ENCODE measurements at places on chromosomes 5 and 9.
A peak's percentile ranks its signal among the peaks of the same experiment; 100 is the strongest.

DNA sequence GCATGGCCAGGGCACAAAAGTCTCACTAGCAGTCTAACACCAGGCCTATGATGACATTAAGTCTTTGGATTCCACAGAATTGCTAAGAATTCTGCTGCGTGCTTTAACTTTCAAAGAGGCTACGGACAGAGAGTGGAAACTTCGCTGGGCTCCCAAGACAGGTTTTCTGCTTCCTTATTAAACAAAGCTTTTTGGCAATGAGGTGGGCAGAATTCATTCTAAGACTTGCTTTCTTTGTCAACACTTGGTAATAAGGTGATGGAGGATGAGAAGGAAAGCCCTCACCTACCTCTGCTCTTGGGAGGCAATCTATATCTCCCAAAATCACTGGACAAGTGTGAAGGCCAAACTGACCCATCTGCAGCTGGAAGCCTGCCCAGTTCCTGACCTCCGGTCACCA, 231.9 kb downstream of the ATPSCKMT start:
- no peak for DNase-seq

DNA sequence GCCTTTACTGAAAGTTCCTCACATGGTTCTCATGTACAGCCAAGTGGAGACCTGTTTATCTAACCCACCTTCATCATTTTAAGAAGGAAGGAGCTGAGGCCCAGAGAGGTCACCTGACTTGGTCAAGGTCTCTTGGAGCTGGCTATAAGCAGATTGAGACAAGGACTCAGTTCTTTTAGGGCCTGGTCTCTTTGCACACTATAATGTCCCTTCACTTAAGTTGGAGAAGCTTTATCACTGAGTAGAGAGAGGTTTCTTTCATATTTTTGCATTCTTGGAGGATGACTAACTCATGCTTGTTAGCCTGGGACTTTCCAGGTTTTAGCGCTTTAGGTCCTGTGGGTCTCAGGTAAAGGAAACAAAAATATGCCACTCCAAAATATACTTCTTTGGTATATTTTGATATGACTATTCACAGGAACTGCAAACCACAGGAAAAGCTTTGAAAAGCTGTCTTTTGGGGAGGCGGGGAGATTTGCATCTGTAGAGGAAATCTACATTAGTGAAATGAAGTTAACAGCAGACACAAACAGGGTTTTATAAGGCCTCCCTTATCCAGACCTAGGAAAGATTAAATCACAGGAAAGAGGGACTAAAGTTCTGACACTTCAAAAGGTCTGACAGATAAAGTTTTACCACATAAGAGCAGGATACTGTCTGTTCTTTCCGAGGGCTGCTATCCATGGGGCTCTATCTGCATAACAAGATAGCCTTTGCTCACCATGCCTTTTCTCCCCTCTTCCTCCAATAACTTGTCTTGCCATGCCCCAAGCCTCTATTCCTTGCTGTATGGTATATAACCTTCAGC, 95.8 kb upstream of the ANKRD55 start:
- DNase-seq, result peak; percentile 70

GRCh38 chr9:116156621-116157314, 3.2 kb downstream of the PAPPA start:
- no peak for DNase-seq

DNA sequence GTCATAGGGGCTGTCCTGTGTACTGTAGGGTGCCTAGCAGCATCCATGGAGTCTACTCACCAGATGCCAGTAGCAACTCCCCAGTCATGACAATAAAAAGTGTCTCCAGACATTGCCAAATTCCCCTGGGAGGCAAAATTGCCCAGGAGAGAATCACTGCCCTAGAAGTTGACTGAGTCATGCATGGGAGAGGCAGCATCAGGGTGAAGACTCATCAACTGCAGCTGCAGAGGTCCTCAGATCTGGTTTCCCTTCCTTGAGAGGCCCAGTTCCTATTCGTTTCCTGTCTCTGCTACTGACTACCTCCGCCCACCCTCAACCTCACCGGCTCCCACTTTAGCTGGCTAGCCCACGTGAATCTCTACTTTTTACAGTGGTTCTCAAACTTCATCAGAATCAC, 88.6 kb upstream of the AGXT2 start:
- DNase-seq, result peak; percentile 26

DNA sequence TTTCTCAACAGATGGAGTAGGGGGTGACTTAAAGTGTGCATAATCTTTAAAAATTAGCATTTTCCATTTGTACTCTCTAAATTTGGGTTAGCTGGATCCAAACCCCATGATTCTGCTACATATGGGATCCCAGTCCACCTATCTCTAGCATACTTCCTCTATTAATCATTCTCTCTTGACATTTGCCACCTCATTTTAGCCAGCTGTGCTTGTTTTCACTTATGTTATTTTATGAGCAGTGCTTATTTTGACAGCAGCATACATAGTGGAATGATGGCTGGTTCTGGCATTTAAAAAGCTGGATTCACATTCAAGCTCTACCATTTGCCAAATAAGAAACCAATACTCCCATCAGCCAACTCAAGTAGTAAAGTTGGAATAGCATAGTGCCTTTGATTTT, 22.5 kb upstream of the SNX18 start:
- DNase-seq, result no peak

DNA sequence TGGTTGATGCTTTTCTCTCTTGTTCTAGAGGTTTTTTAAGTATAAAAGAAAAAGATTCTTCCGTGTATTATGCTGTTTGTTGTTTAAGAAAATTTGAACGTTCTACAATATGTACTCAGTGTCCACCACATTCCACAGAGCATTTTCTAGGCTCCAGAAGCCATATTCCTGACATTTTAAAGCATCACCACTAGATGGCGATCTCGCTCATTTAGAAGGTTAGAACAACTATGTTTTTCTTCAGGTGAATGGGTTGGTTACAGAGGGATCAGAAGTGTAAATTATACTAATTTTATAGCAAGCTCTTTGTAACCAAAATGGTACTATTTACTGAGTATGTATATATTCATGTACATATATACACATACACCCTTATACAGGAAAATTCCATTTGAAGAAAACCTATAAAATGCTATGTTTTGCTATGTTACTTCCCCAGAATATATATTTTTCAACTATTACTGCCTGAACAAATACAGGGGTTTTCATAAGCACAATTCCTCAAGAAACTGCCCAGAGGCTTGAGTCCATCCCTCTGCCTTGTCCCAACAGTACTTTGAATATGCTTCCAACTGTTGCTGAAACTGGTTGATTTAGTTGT, 284.3 kb downstream of the CCDC171 start:
- peak; percentile 32 for DNase-seq

DNA sequence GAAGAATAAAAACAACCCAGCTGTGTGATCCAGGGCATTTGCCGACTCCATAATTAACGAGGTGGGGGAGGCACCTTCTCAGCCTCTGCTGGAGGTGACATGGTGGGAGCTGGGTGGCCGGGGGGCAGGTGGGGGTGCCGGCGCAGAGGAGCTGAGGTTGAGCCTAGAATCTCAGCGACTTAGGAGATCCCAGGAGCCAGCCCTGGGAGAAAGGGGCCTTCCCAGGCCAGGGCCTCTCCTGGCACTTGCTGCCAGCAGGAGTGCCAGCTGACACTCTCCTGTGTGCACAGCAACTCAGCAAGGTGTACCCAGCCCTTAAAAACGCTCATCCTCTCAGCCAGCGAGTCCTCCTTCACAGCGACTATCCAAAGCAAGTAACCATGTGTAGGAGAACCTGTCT, 62.8 kb upstream of the FCN1 start:
- no peak for DNase-seq

DNA sequence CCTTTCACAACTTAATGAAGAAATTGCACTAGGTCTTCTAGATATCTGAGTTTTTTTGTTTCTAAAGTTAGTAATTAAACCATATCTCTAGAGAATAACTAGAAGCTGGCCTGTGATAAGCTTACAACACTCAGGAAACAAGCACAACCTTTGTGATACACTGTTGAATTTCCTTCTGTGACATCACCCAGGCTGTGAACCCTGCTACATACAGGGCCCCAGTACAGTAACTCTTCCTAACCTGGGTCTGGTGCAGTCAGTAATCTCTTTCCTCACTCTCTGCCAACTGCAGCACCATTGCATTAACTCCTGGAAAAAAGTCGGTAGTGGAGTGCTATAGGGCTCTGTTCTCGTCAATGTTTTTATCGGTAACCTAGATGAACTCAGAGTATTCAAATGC, 10.6 kb upstream of the IGFBPL1 start:
- no peak for DNase-seq

GRCh38 chr5:6505416-6505755, 56.7 kb downstream of the UBE2QL1 start:
- DNase-seq, result no peak

DNA sequence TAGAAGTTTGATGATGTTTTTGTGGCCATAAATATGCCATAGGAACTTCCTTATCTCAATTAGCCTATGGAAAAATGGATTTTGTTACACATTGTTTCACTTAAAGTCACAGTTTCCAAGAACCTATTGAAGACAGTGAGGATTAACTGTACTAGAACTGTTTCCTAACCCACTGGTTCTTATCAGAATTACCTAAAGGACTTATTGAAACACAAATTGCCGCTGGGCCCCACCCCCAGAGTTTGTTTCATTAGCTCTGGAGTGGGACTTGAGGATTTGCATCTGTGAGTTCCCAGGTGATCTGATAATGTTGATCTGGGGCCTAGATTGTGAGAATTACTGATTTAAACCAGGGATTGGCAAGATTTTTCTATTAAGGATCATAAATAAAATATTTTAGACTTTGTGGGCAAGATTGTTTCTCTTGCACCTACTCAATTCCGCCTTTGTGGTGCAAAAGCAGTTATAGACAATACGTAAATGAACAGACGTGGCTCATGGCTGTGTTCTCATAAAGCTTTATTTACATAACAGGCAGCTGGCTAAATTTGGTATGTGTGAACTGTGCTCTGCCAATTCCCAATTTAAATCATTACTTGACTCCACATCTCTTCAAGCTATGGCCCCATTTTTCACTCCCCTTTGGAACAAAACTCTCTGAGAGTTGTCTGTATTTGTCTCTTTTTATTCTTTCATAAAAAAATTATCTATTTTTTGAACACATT, 9.3 kb downstream of the JAK2 start:
- DNase-seq, result no peak

All from stimulated activated CD4-positive, alpha-beta T cell treated with anti-CD3 and anti-CD28 coated beads, Interleukin-15, amount 100 ng/mL, for 24 hours (primary cell).